ENCODE measurements at places on chromosomes 11 and 22.
A peak's percentile ranks its signal among the peaks of the same experiment; 100 is the strongest.

GRCh38 chr22:37303821-37304274, 21.5 kb downstream of the CYTH4 start:
- no peaks in the 10 kb centered on the region for H3K27me3 ChIP-seq
- no peak for DNase-seq
- peaks cover 8% of the 10 kb centered on the region for H3K4me1 ChIP-seq
- H3K4me3 ChIP-seq = no peak overlapping the region

GRCh38 chr11:117898059-117898458, 21.6 kb upstream of the FXYD6 start:
- H3K4me1 ChIP-seq = no peaks in the 10 kb centered on the region
- H3K27me3 ChIP-seq = peaks cover 28% of the 10 kb centered on the region
- DNase-seq = no peak
- no peaks in the 10 kb centered on the region for H3K36me3 ChIP-seq
- H3K4me3 ChIP-seq = no peak overlapping the region

GRCh38 chr11:73652856-73653559, 6.6 kb downstream of the PLEKHB1 start:
- H3K27ac ChIP-seq = peak overlapping the region; percentile 72
- no peak overlapping the region for H3K4me3 ChIP-seq
- peaks cover 45% of the 10 kb centered on the region for H3K4me1 ChIP-seq
- H3K36me3 ChIP-seq = no peaks in the 10 kb centered on the region
- DNase-seq = no peak

- H3K27ac ChIP-seq = no peak overlapping the region
- DNase-seq = no peak
- H3K36me3 ChIP-seq = no peaks in the 10 kb centered on the region
- no peaks in the 10 kb centered on the region for H3K4me1 ChIP-seq
Observed at GRCh38 chr11:104813532-104813931, 84.7 kb downstream of the CASP12 start.

DNA sequence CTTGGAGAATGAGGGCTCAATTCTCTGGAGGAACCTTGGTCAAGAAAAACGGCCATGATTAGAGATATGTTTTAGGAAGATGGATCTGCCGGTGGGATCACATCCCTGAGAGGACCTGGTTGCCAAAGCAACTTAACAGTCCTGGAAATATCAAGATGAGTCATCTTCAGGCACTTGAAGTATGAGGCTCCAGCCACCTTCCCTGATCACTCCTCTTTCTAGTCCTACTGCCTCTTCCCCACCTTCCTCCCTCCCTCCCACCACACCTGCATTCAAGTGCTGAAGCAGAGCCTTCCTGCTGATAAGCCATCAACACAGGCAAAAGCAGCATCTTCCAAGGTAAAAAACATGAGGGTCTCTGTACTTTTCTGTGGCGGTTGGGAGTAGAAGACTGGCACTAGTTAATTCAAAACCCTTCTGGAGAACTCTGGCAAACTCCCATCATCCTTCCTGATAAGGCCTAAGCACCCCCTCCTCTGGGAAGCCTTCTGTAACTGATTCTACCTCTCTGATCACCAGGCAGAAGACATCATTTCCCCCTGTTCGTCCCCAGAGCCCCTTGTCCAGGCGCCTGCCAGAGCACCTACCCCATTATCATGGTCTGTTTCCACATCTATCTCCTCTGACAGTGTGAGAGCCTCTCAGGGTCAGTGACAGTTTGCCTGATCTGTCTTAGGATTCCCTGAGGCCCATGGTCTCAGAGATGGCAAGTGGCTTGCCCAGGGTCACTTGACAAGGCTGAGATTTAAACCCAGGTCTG, 79.8 kb downstream of the CLPB start:
- no peak for DNase-seq
- peaks cover 2% of the 10 kb centered on the region for H3K36me3 ChIP-seq

DNA sequence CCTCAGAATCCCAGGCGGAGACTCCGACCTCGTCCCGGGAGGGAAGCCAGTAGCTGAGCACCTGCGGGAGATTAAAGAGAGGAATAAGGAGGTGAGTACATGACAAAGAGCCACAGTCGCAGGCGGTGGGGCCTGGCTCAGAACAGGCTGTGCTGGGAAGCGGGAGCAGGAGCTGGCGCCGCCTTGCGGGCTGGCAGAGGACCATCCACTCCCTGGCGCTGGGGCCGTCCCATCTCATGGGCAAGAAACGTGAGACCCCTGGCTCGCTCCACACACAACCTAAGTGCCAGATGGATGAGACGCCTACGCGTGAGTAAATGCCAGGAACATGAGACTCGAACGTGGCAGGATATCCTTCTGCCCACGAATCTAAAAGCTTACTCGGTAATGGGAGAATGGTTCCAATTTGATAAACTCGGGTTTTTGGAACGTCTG, 6.3 kb downstream of the CEND1 start:
- no peak overlapping the region for H3K4me3 ChIP-seq
- H3K36me3 ChIP-seq = peaks cover 7% of the 10 kb centered on the region

DNA sequence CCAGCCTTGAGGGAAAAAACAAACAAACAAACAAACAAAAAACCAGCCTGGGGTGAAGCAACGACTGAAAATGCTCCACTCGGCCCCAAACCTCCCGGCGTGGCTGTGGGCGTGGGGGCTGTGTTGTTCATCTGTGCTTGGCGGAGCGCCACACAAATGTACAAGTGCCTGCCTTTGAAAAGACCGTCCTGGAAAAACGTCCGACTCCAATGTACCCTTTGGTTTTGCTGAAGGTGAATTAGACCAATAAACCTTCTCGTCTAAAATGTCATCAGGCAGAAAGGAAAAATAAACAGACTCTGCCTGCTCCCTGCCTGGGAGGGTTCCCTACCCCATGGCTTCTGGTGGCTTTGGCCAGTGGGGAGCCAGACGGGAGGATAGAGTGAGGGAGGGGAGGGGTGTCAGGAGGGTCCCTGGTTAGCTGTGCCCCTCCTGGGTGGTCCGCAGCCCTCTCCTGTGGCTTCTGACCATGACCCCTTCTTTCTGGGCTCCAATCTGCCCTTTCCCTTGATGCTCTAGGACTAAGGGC, 93.9 kb downstream of the TRMU start:
- no peak overlapping the region for H3K4me3 ChIP-seq
- H3K27me3 ChIP-seq = no peaks in the 10 kb centered on the region
- no peak overlapping the region for H3K27ac ChIP-seq
- no peak for DNase-seq
- H3K4me1 ChIP-seq = peaks cover 3% of the 10 kb centered on the region

DNA sequence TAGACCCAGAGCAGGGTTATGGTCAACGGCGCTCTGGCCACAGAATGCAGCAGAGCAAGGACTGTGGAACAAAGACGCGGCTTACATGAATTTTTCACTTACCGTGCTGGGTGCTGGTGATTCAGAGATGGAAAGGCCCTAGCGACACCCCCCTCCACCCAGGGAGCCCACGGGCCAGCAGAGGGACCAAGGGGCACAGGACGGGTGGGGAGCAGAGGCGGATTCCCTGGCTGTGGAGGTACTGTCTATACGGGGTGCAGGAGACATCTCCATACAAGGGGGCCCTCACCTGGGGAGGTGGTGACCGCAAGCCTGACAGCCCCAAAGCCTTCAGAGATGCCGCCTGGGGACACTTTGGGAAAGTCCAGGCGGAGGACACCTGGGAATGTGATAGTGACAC, 1.1 kb upstream of the SEPTIN5 start:
- H3K4me3 ChIP-seq = no peak overlapping the region
- no peak overlapping the region for H3K27ac ChIP-seq
- peaks cover 83% of the 10 kb centered on the region for H3K27me3 ChIP-seq
- DNase-seq = no peak

- H3K27me3 ChIP-seq = no peaks in the 10 kb centered on the region
- H3K27ac ChIP-seq = no peak overlapping the region
- no peak for DNase-seq
- no peak overlapping the region for H3K4me3 ChIP-seq
Observed at GRCh38 chr22:23583153-23583552, 3.1 kb upstream of the IGLL1 start.

DNA sequence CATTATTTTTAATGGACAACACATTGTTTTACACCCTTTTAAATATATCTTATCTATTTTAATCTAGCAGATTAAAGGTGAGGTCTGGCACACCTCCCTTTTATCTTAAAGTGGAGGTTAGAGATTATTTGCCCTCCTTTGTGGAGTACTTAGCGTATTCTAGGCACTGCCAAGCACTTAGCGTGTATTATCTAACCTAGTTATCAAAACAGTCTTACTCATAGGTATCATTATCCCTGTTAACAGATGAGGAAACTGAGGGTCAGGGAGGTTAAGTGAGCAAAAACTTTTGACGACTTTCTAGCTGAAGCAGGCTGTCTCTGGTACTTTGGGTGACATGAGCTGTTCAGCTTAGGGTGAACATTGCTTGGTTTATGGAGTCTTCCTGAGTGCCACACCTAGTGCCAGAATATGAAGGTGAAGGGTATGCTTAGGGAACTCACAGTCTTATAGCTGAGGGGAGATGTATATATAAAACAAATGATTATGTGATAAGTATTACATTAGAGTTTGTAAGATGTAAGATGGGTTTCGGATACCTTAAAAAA, 55.0 kb downstream of the ZNRF3 start:
- H3K4me1 ChIP-seq = peaks cover 39% of the 10 kb centered on the region
- H3K27ac ChIP-seq = peak overlapping the region; percentile 61
- no peaks in the 10 kb centered on the region for H3K27me3 ChIP-seq
- no peak overlapping the region for H3K4me3 ChIP-seq

DNA sequence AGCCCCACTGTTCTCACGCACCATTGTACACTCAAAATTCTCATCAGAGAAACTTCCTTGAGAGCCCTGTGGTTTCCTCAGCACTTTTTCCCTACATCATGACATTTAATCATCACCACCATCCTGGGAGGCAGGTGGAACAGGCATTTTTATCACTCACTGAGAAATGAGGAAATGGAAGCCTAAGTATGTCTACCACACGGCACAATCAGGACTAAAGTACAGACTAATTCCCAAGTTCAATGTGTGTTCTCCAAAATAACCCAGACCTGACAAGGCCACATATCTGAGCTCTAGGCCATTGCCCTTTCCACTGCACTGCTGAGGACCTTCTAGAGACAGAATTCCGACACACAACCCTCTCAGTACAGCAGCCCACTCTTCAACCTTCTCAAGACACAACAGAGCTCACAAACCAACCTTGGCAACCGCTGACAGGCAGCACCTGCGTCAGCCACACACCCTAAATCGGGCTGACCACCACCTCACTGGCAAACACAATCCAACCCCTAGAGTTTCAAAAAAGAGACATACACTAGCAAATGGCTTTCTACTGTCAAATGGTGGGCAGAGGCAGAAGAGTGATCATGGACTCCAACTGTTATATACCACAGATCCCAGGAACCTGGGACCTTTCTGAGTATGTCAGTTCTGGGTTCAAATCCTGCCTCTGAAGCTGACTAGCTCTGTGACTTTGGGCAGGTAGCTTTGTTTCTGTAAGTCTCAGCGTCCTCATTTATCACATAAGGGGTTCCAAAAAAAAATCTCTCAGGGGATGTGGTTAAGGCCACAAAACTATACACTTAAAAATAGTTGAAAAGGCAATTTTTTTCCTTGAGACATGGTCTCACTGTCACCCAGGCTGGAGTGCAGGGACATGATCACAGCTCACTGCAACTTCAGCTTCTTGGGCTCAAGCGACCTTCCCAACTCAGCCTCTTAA, 16.3 kb downstream of the SMCO4 start:
- no peaks in the 10 kb centered on the region for H3K36me3 ChIP-seq
- no peak overlapping the region for H3K27ac ChIP-seq
- peaks cover 20% of the 10 kb centered on the region for H3K4me1 ChIP-seq
- no peaks in the 10 kb centered on the region for H3K27me3 ChIP-seq
- H3K4me3 ChIP-seq = no peak overlapping the region

DNA sequence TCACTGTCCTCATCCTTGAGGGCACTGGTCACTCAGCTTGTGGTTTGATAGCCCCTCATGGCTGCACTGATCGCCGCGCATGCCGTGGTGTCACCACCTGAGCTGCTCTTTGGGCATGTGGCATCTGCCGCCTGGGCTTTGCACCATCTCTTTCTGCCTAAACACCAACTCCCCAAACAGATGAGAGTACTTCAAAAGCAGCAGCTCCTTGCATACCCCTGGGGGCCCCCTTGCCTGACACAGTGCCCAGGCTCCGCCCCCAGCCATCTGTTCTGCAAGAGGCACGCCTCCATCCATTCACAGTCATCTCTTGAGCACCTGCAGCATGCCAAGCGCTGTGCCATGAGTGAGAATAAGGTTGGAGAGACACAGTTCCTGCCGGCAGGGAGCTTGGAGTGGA, 104.5 kb upstream of the B3GAT1 start:
- no peaks in the 10 kb centered on the region for H3K36me3 ChIP-seq
- no peak overlapping the region for H3K27ac ChIP-seq
- H3K27me3 ChIP-seq = peaks cover 41% of the 10 kb centered on the region
- no peak overlapping the region for H3K4me3 ChIP-seq

GRCh38 chr11:98979205-98979604, 41.5 kb upstream of the CNTN5 start:
- H3K36me3 ChIP-seq = no peaks in the 10 kb centered on the region
- no peaks in the 10 kb centered on the region for H3K27me3 ChIP-seq
- no peak overlapping the region for H3K4me3 ChIP-seq

GRCh38 chr11:117130879-117131278, 13.2 kb upstream of the PAFAH1B2 start:
- H3K36me3 ChIP-seq = no peaks in the 10 kb centered on the region
- peaks cover 17% of the 10 kb centered on the region for H3K27me3 ChIP-seq
- DNase-seq = no peak
- no peaks in the 10 kb centered on the region for H3K4me1 ChIP-seq

GRCh38 chr11:102553835-102554282, 23.3 kb upstream of the MMP7 start:
- no peak for DNase-seq
- H3K4me1 ChIP-seq = peaks cover 6% of the 10 kb centered on the region
- H3K27ac ChIP-seq = no peak overlapping the region
- H3K27me3 ChIP-seq = no peaks in the 10 kb centered on the region

- H3K27me3 ChIP-seq = no peaks in the 10 kb centered on the region
- no peak overlapping the region for H3K4me3 ChIP-seq
- no peaks in the 10 kb centered on the region for H3K4me1 ChIP-seq
- no peak overlapping the region for H3K27ac ChIP-seq
- no peak for DNase-seq
Observed at GRCh38 chr11:94342250-94342649, 37.9 kb downstream of the IZUMO1R start.

DNA sequence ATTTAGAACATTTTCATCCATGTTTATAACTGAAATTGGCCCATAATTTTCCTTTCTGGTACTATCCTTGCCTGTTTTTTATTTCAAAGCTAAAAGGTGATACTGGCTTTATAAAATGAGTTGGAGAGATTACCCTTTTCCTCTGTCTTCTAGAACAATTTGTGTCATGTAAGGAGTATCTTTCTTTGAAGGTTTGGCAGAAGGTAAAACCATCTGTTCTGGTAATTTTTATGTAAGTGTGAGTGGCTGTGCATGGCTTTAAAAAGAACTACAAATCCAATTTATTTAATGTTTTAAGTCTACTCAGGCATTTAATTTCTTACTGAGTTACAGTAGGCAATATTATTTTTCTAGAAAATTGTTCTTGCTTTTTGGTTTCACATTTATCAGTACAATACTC, 7.7 kb upstream of the MRGPRD start:
- no peaks in the 10 kb centered on the region for H3K36me3 ChIP-seq
- DNase-seq = no peak
- no peak overlapping the region for H3K27ac ChIP-seq
- H3K4me1 ChIP-seq = no peaks in the 10 kb centered on the region

DNA sequence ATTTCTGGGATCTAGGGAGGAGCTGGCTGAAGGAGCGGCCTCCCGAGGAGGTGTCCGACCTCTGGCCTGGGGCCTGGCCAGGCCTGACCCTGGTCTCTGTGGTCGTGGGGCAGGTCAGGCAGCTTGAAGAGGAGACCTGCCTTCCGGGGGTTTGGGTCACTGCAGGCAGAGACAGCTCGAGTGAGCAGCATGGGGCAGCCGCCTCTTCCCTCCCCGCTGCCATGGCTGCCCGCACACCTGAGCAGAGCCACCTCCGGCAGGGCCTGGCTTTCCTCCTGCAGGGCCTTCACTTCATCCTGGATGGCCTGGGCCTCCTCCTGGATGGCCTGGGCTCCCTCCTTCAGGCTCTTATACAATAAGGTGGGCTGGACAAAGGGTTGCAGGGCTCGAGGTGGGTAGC, 8.0 kb upstream of the NAALADL1 start:
- H3K36me3 ChIP-seq = no peaks in the 10 kb centered on the region
- DNase-seq = no peak

Measured in neuronal stem cell (in vitro differentiated cells).